Stimulated activated CD4-positive, alpha-beta T cell treated with anti-CD3 and anti-CD28 coated beads, TNF-alpha, amount 100 ng/mL, for 4 hours (primary cell): ENCODE measurements at places on chromosomes 3 and 15.

GRCh38 chr3:60528651-60529050 is 722.6 kb downstream of the FHIT start:
- DNase-seq, result no peak

DNA sequence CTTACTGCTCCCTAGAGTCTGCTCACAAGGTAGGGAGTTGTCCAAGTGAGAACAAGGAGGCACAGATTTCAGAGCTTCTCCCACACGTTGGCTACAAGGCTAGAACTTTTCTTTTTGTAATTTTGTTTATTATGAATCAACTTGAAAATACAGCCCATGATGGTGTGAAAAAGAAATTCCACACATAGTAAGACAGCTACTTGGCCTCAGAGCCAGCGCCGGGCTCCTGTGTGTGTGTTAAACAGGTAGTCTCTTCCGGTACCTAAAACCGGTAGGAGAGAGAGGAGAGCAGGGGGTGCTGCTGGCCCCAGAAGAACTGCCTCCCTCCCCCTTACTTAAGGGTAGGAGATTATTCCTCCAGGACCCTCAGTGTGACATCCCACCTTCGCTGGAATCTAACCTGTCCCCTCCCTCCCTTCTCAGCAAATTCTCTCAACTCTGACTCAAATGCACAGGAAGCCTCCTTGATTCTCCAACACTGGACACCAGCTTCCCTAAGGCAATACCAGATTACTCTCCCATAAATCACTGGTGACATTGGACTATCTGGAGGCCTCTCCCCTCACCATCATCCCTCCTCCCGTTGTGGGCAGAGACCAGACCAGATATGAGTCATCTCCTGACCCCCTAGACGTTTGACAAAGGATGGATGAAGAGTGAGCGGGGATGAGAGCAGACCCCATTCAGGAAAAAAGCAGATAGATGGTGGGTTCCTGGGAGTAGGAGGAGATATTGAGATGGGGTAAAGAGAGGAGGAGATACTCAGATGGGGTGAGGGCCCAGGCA is 4.5 kb upstream of the IP6K1 start:
- no peak for DNase-seq

GRCh38 chr15:101570241-101570640 is 80.7 kb upstream of the PCSK6 start:
- DNase-seq, result no peak

DNA sequence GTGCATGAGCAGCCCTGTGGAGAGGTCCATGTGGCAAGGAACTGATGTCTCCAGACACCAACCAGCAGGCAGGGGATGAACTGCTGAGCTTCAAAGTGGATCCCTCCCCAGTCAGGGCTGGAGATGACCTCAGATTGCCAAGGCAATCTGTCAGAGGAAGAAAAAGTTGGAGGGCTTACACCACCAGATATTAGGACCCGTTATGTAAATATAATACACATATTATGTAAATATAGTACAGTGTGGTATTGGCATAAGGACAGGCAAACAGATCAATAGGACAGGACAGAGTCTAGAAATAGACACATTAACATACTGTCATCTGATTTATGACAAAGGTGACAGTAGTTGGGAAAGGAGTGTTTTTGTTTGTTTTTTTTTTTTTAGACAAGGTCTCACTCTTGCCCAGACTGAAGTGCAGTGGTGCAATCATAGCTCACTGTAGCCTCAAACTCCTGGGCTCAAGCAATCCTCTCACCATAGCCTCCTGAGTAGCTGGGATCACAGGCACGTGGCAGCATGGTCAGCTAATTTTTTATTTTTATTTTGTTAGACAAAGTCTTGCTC is 18.0 kb upstream of the RAB7A start:
- DNase-seq, result no peak

GRCh38 chr3:109161487-109162123 is 25.1 kb downstream of the C3orf85 start:
- DNase-seq, result no peak
